RPMI7951 (cell line): ENCODE measurements at places on chromosomes 11 and 22.
A peak's percentile ranks its signal among the peaks of the same experiment; 100 is the strongest.

DNA sequence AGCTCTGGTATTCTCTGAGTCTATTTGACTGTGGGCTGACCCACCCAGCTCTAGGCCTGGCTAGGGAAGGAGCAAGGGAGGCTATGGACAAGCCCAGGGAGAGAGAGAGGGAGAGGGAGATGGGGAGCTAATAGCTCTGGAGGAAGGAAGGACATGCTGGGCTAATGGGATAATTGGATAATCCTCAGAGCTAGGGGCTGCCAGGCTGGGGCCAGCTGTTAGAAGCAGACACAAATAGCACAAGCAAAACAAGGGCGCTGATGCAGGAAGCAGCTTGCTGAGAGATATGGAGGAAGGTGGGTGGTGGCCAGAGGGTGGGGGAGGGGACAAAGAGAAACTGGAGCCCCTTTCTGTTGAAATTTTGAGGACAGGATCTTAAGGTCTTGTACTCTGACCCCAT is 23.2 kb downstream of the ADORA2A start:
- DNase-seq: no peak

DNA sequence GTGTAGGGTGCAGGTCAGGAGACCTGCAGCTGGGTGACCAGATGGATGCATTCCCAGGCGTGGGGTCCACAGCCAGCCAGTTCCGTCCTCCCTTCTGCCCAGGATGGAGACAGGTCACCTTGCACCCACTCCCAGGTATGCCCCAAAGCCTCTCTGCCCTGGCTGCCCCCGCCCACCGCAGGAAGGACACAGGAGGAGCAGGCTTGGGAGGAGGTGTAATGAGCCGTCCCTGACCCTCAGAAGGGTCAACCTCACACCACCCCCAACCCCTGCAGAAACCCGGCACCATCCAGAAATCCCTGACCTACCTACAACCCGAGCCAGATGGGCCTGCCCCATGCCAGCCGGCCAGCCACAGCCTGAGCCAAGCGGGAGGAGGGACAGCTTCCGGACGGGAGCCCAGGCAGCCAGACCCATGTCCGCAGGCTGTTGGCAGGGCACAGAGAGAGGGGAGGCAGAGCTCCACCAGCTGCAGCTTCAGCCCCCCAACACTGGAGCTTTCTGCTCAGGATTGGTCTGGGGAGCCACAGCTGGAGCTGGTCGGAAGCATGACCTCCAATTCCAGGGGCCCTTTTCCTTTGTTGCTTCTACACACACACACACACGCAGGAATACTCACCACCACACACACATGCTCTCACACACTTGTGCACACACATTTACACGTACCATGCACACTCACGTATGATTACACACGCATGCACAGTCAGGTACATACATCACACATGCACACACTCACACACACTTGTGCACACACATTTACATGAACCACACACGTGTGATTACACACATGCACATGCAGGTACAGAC is 5.3 kb downstream of the IFITM10 start:
- DNase-seq: peak; percentile 69

DNA sequence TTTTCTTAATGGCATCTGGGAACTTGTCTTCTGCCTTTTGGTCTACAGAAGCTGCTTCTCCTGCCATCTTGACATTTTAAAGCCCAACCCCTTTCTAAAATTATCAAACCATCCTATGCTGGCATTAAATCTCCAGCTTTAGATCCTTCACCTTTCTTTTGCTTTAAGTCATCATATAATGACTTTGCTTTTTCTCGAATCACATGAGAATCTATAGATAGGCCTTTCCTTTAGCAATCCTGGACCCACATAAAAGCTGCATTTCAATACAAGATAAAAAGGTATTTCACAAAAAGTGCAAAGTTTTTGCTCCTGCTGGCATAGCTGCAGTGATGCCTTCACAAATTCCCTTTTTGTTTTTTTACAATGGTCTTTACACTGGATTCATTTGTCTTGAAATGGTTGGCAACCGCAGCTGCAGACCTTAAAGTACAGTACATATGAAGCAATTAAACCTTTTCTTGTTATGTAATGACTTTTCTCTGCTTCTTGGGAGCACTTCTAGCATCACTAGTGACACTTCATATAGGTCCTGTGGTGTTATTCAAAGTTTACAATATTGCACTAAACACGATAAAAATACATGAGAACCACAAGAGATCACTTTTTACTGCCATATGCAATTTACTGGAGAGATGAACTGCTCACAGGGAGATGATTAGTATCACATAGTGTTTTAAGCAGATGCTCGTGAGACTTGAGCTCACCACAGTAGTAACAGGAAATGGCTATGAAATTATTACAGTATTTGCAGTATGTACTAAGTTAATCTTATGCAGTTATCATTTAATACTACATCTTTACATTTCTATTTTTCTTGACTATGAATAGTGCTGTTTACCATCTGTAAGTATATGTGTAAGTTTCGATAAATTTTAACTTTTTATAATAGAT is 41.6 kb downstream of the ACER3 start:
- DNase-seq: no peak

- DNase-seq: no peak
Measured at GRCh38 chr11:113173126-113173525, 141.3 kb upstream of the TTC12 start.

- no peak for DNase-seq
Measured at GRCh38 chr11:61069427-61069826, 32.9 kb upstream of the CD5 start.

DNA sequence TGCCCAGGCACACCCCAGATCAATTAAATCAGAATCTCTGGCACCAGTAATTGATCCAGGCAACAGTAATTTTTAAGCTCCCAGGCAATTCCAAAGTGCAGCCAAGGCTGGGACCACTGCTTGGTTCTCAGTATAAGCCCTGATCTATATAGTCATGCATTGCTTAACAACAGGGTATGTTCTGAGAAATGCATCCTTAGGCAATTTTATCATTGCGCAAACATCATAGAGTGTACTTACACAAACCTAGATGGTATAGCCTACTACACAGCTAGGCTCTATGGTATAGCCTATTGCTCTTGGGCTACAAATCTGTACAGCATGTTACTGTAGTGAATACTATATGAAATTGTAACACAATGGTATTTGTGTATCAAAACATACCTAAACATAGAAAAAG is 651 bp upstream of the C11orf42 start:
- no peak for DNase-seq

GRCh38 chr11:117738246-117738957 is 58.6 kb downstream of the DSCAML1 start:
- no peak for DNase-seq

DNA sequence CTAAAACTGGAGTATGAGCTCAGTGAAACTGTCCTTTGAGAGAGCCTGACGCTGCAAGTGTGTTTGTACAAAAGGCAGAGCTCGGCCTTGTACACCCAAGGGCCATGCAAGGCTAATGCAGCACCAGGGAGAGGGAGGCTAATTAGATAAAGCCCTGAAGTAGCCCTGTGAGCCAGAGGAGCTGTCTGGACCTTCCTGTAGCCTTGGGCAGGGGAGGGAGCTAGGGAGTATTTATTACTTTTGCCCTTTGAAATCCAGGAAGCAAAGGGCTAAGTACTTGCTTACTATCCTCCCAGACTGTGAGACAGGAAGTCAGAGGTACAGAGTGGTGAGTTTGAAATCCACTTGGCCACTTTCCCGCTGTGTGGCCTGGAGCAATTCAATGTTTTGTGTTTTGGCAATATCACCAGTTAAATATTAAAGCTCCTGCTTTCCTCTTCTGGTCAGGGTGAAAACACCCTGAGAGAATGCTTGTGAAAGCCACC is 10.2 kb upstream of the LDHA start:
- DNase-seq: peak; percentile 95

GRCh38 chr11:3227568-3228444 is 4.4 kb downstream of the MRGPRE start:
- DNase-seq: no peak

GRCh38 chr11:61627850-61628661 is 47.2 kb upstream of the SYT7 start:
- DNase-seq: peak; percentile 56

- no peak for DNase-seq
Measured at GRCh38 chr22:24687322-24687721, 84.3 kb downstream of the GGT1 start.

GRCh38 chr11:113574586-113574985 is 99.4 kb upstream of the DRD2 start:
- DNase-seq: peak; percentile 82

- DNase-seq: no peak
Measured at GRCh38 chr22:40637183-40638150, 948 bp upstream of the MRTFA start.

DNA sequence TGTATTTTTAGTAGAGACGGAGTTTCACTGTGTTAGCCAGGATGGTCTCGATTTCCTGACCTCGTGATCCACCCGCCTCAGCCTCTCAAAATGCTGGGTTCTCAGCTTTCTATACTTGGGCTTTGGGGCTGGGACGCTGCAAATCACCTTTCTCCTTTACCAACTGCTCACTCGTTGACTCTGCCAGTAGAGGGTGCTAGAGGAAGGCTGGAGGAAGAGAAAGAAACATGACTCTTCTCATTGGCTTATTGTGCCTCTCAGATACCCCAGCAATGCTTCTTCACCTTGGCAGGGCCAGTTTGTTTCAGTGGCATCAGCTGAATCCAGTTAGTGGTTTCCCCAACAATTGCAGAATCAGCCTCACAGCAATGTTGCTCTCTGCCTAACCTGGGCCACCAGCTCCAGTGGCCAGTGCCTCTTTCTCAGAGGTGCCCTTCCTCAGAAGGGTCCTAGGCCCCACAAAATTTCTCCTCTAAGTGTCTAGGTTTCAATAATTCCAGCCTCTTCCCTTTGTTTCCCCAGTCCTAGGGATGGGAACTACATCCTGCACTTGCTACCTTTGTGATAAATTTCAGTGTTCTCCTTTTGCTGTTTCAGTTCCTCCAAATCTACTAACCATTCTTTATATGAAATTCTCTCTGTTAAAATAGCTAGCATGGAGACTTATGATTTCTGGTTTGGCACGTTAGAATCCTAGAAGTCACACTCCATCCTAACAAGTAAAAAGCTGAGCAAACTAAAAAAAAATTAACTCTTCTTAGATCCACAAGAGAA is 71.5 kb upstream of the VSTM5 start:
- peak; percentile 75 for DNase-seq

DNA sequence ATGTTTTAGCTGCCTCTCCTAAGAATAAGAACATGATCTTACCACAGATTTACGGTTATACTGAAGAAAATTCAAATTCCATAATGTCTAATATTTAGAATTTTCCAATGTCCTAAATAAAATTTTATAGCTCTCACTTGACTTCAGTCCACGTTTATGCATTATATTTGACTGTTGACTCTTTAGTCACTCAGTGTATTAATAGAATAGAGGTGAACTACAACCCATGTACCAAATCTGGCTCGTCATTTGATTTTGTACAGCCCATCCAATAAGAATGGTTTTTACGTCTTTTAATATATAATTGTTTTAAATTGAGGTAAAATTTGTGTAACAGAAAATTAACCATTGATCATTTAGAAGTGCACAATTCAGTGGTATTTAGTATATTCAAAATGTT is 34.9 kb downstream of the KDM2A start:
- DNase-seq: no peak

DNA sequence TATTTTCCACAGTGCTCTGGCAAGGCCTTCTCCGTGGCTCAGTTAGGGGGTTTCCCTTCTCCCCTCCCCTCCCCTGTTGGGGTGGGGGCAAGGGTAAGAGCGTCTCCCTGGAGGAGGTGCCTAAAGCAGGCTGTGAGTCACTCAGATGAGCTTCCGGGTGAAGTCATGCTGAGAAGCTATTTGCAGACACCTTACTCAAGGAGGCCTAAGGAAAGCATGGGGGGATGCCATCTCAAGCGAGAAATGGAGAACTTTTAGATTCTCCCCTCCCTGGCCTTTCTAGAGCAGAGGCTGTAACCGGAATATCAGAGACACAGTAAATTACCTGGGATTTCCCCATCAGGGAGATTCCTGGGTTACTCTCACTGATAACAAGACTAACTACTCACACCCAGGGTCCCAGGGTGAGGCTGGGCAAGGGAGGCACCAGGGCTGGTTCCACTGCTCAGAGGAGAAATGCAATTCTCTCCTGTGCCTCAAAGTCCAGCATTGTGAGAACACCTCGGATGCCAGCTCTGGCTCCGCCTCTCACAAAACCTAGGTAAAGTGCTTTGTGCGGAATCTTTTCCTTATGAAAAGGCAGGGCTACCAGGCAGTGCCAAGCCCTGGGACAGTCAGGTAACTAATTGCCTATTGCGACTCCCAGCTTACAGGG is 123.6 kb downstream of the ABTB2 start:
- peak; percentile 58 for DNase-seq

DNA sequence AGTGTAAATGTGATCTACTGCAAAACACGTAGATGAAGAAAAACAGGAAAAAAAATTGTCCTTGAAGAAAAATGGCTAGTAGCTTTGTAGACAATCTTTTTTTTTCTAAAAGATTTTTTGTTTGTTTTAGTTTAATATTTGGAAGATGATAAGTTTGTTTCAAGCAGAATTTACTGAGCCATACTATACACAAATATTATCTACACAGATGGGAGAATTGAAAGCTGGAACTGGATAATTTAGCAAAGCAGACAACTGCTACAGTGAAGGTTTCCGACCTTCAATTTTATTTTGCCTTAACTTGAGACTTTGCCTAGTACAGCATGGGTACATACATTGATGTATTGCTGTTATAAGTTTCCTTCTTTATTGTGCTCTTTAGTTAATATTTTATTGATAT is 313.0 kb upstream of the PDGFD start:
- DNase-seq: no peak

GRCh38 chr11:24793479-24793878 is 296.6 kb downstream of the LUZP2 start:
- no peak for DNase-seq

- no peak for DNase-seq
Measured at GRCh38 chr22:35482974-35483373, 57.7 kb upstream of the RASD2 start.

GRCh38 chr11:30006876-30007275 is 10.0 kb downstream of the KCNA4 start:
- no peak for DNase-seq

GRCh38 chr11:11491589-11491988 is 130.2 kb downstream of the GALNT18 start:
- DNase-seq: no peak

DNA sequence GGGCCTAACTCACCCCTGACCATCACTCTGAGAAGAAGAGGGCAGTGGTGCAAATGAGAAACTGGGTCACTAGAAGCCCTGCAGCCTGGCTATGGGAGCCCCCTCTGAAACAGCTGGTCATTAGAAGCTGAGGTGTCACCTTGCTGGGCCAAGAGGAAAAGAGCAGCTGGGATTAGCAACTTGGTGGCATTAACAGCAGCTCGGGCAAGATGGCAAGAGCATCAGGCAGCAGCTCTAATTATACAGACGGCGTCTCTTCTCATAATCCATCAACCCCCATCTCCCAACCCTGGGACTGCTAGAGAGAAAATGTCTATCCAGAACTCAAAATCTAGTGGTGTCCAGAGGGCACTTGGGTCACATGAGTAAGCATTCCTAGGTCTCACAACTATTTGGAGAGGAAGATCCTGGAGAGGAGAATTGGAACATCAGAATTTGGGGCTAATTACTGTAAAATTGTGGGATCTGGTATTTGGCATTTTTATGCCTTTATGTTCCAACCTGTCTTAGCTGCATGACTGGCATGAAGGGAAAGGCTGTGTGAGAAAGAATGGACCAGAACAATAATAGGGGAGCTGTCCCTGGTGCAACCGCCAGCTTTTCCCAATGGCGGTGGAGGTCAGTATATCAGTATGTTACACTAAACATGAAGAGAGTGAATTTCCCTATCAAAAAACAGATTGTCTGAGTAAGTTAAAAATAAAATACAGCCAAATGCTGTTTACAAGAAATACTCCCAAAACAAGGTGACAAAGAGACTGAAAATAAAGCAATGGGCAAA is 7.6 kb upstream of the LMO1 start:
- DNase-seq: no peak
